ENCODE measurements at places on chromosomes 1 and 21.

- no peak for DNase-seq
Observed at GRCh38 chr1:91742848-91743292, 143.1 kb downstream of the TGFBR3 start.

DNA sequence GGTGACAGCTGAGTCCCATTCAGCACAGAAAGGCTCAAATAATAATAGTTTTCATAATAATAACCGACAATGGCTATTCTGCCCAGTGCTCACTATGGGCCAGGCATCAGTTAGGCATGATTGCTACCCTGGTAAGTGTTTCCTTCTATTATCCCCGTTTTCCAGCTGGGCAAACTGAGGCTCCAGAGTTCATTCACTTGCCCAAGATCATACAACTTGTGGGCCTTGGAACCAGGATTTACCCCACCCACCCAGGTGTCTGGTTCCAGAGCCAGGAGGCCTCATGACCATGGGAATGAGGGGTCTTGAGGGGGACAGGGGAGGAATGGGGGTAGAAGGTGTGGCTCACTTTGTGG is 518 bp downstream of the PLOD1 start:
- DNase-seq = no peak

GRCh38 chr21:21631961-21632360 is 633.8 kb downstream of the NCAM2 start:
- no peak for DNase-seq

DNA sequence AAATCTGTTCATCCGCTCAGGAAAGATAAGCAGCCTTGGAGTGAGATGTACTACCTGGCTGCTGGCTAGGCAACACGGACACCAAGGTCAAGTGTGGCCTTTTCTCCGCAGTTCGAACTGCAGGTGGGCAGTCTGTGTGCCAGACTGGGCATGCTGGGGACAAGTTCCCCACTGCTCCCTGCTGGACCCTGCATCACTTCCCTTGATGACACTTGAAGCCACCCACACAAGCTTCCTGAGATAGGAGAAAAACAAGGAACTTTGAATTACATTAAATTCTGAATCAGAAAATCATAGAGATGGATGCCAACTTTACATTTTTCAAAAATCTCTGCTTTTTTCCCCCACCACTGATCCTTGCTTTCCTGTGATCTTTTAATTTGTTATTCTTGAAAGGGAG is 38.3 kb downstream of the BEND5 start:
- no peak for DNase-seq

GRCh38 chr1:10862743-10863335 is 66.4 kb upstream of the CASZ1 start:
- DNase-seq = no peak

Data from activated CD4-positive, alpha-beta T cell treated with anti-CD3 and anti-CD28 coated beads, Interleukin-2, amount 50 U/mL, for 24 hours (primary cell).